Activated CD4-positive, alpha-beta T cell treated with anti-CD3 and anti-CD28 coated beads for 36 hours (primary cell): ENCODE measurements at places on chromosomes 12 and 14.

- no peaks in the 10 kb centered on the region for H3K4me1 ChIP-seq
- H3K27me3 ChIP-seq = no peaks in the 10 kb centered on the region
- no peaks in the 10 kb centered on the region for H3K36me3 ChIP-seq
Measured at GRCh38 chr14:82224610-82225009, 691.0 kb upstream of the SEL1L start.

DNA sequence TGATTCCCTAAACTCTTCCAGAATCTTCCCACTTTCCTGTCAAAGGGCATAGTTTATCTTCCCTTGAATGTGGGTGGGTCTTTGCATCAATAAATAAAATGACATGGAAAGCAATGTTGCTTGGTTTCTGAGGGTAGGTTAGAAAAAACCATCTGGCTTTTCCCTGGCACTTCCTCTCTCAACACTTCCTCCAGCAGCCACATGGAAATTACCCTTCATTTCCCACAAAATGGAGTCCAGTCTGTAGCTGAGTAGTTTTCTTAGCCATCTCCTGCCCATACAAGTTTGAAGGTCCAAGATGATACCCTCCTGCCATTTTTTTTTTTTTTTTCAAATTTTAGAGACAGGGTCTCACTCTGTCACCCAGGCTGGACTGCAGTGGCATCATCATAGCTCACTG lies 11.1 kb upstream of the NDUFA12 start:
- no peak for DNase-seq
- H3K27me3 ChIP-seq = no peaks in the 10 kb centered on the region
- no peaks in the 10 kb centered on the region for H3K4me1 ChIP-seq
- peaks cover 1% of the 10 kb centered on the region for H3K36me3 ChIP-seq
- H3K27ac ChIP-seq = no peak overlapping the region

GRCh38 chr12:109462868-109463692 lies 14.0 kb downstream of the KCTD10 start:
- H3K27ac ChIP-seq = peak overlapping the region; percentile 52
- H3K27me3 ChIP-seq = no peaks in the 10 kb centered on the region
- peaks cover 40% of the 10 kb centered on the region for H3K4me1 ChIP-seq
- H3K4me3 ChIP-seq = no peak overlapping the region
- DNase-seq = no peak
- peaks cover 8% of the 10 kb centered on the region for H3K36me3 ChIP-seq

DNA sequence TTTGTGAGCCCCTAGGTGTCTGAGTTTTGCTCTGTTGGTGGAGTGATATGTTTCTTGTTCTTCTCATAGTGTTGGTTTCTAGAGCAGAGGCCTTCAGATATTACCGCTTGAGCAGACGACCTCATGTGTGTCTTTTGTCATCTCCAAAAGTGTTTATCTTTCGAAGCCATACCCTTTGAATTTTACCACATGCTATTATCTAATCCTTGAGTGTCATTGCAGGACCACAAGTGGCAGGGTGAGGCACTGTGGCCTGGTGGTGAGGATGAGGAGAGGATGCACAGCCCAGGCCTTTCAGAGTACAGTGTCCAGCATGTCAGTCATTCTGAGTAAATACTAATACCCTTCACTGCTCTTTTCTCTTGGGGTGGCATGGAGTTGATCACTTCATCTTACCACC lies 57.2 kb upstream of the CISTR start:
- no peak for DNase-seq
- H3K27ac ChIP-seq = no peak overlapping the region
- H3K36me3 ChIP-seq = no peaks in the 10 kb centered on the region
- no peak overlapping the region for H3K4me3 ChIP-seq

DNA sequence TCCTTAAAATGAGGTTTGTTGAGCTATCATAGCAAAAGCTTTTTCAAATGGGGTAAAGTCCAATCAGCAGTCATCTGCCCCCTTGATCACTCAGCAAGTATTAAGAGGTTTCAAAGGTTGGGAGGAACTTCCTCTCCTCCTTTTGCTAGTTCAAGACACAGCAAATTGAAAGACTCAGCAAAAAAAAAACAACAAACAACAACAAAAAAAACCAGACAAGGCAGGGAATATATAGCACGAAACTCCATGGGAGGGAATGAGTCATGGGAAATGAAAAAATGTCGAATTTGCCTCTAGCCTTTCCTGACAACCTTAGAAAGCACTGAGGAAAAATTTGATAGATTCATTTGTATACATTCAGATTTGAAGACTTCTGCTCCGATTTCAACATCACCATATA lies 1.6 kb upstream of the SLC7A8 start:
- no peaks in the 10 kb centered on the region for H3K36me3 ChIP-seq
- H3K27ac ChIP-seq = no peak overlapping the region
- H3K27me3 ChIP-seq = peaks cover 16% of the 10 kb centered on the region
- H3K4me1 ChIP-seq = peaks cover 2% of the 10 kb centered on the region
- no peak overlapping the region for H3K4me3 ChIP-seq

DNA sequence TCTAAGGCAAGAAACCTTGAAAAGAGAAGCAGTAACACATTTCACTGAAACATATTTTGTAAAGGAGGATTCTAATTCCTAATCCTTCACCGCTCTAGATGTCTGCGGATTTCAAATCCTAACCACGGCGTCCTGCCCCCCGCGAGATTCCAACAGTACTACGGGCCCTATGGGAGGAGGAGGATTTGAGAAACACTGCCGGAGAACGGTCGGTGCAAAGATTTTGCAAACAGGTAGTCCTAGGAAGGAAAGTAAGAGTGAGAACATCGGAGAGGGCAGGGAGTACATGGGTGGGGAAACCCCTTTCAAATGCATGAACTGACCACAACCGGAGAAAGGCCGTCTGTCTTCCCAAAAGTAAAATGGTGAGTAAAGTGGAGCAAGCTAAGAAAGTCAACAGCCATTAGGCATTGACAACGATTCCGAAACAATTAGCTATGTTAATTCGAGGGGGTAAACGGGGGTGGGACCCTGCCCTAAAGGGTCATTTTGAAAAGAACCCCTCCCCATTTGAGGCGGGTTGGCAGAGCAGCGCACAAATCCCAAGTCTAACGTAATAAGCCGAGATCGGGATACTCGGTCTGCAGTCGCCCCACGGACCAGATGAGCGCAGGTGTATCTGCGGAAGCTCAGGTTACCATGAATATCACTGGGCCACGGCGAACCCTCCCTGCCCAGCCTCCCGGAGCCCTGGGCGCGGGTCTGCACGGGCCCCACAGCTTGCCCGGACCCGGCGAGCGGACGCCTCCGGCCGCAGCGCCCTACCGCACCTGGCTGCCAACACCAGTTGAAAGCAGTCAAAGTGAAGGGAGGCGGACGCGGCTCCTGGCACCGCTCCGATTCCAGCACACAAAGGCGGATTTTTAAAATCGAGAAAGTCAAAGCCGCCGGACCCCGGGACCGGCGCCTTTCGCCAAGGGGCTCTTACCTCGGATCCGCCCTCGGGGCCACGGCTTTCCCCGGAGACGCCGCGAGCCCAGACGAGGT lies 662 bp downstream of the EPS8 start:
- H3K27ac ChIP-seq = no peak overlapping the region
- peaks cover 14% of the 10 kb centered on the region for H3K4me1 ChIP-seq
- peaks cover 57% of the 10 kb centered on the region for H3K27me3 ChIP-seq
- peak; percentile 46 for DNase-seq

DNA sequence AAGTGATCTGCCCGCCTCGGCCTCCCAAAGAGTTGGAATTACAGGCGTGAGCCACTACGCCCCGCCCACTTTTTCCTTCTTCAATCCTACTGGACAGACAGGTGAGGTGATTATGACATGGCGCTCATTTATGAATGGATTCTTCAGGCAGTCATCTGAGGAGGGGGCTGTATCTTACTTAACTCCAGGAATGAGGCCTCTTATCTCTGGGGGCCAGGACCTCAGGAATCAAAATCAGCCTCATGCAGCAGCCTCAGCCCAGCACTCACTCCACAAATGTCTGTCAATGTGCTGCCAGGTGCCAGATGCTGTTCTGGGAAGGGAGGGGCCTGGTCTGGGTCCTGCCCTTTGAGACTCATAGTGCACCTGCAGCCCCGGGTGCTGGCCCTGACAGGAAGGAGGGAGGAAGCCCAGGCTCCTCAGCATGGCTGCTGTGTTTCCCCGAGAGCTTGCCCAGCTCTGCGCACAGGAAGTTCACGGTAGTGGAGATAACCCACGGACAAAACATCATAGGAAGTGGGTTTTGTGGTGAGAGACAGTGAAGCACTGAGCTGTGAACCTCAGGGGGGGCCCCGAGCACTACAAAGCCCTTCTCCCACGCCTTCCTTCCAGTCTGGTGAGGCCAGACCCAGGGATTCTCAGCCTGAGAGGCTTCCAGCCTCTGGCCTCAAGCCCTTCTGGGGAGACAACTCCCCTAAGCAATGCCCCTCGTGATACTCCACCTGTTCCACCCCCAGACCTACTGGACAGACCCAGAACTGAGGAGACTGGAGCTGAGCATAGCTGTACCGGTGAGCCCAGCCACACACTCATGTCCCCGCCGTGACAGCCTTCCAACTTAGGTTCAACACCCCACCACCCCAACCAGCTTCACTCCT lies 22.3 kb downstream of the GALNT6 start:
- peaks cover 24% of the 10 kb centered on the region for H3K36me3 ChIP-seq
- peaks cover 59% of the 10 kb centered on the region for H3K4me1 ChIP-seq
- H3K27me3 ChIP-seq = no peaks in the 10 kb centered on the region
- peak overlapping the region; percentile 64 for H3K4me3 ChIP-seq
- H3K27ac ChIP-seq = peak overlapping the region; percentile 77

- peak overlapping the region; percentile 53 for H3K4me3 ChIP-seq
- H3K27me3 ChIP-seq = peaks cover 6% of the 10 kb centered on the region
- H3K36me3 ChIP-seq = no peaks in the 10 kb centered on the region
Measured at GRCh38 chr14:105168979-105169507, 467 bp upstream of the JAG2 start.

DNA sequence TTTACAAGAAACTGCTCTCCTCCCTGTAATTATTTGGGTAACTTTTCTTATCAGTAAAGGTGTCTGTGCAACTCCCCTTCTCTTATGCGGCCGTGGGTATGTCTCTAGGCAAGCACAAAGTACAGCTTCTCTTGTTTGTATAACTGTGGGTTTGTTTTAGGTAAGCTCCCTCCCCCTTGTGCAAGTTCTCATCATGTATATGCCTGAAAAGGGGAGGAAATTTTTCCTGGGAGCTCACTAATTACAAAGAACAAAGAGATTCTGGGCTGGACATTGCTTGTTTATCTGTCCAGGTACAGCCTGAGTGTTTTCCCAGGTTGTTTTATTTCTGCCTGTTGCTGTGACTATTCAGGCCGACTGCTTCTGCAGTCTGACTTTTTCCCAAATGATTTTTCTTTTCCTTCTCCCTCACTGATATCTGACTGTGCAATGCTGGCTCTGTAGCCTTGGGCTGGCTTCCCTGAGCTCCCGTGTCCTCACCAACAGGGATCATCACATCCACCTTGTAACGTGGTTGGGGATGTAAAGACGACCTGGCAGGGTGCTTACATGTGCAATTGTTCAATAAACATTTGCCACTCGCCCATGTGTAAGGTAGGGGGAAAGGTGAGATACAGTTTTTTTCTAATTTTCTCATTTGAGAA lies 916.5 kb downstream of the AACS start:
- no peaks in the 10 kb centered on the region for H3K36me3 ChIP-seq
- H3K27ac ChIP-seq = no peak overlapping the region
- H3K4me1 ChIP-seq = peaks cover 4% of the 10 kb centered on the region
- peaks cover 20% of the 10 kb centered on the region for H3K27me3 ChIP-seq
- DNase-seq = no peak
- no peak overlapping the region for H3K4me3 ChIP-seq

DNA sequence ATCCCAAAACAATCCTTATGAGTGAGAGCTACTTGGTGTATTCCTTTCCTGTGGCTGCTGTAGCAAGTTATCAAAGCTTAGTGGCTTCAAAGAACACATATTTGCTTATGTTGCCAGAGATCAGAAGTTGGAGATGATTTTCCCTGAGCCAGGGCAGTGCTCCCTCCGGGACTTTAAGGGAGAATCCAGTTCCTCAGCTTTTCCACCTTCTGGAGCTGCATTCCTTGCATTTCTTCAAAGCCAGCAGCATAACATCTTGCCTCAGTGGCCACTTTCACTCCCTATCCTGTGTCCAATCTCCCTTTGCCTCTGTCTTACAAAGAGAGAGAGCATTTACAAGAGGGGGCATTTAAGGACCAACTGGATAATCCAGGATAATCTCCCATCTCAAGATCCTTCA lies 33.7 kb downstream of the P2RX7 start:
- no peaks in the 10 kb centered on the region for H3K4me1 ChIP-seq
- H3K27ac ChIP-seq = no peak overlapping the region
- H3K4me3 ChIP-seq = no peak overlapping the region
- no peaks in the 10 kb centered on the region for H3K27me3 ChIP-seq

DNA sequence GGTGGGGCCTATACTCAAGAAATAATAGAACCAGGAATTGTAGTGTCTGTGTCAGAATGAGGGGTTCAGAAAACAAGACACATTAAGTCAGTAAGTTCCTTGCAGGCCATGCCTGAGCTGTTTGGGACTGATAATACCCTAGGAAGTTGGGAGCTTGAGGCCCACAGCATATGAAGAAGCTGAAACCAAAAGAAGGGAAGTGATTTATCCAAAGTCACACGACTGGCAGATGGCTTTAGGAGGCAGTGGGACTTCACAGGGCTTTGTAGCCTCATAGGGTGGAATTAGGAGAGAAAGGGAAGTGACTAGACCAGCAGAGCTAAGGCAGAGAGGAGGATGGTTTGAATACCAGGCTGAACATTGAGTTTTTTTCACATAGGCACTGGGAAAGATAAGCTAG lies 56.6 kb upstream of the SRSF5 start:
- no peak for DNase-seq
- H3K4me1 ChIP-seq = peaks cover 32% of the 10 kb centered on the region
- H3K27ac ChIP-seq = peak overlapping the region; percentile 59

GRCh38 chr14:70921669-70922068 lies 14.4 kb downstream of the PCNX1 start:
- peaks cover 82% of the 10 kb centered on the region for H3K4me1 ChIP-seq
- H3K27me3 ChIP-seq = no peaks in the 10 kb centered on the region
- H3K4me3 ChIP-seq = no peak overlapping the region
- no peak overlapping the region for H3K27ac ChIP-seq
- H3K36me3 ChIP-seq = peaks cover 12% of the 10 kb centered on the region
- no peak for DNase-seq

- no peaks in the 10 kb centered on the region for H3K4me1 ChIP-seq
- no peaks in the 10 kb centered on the region for H3K27me3 ChIP-seq
- no peaks in the 10 kb centered on the region for H3K36me3 ChIP-seq
- no peak overlapping the region for H3K4me3 ChIP-seq
- no peak overlapping the region for H3K27ac ChIP-seq
Measured at GRCh38 chr12:82870771-82871377, 184.2 kb downstream of the TMTC2 start.

DNA sequence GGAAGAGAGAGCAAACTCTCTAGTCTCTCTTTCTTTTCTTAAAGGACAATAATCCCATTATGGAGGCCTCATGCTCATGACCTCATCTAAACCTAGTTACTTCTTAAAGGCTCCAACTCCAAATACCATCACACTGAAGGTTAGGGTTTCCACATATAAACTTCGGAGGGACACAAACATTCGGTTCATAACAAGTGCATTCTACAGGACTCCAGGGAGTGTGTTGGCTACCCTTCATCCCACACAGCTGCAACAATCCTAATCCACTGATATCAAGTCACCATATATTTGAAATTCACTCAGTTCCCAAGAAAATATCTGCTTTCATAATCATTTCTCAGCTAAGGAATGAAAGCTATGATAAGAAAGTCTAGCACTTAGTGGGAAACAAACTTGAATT lies 265.9 kb upstream of the PLEKHG7 start:
- H3K27me3 ChIP-seq = no peaks in the 10 kb centered on the region
- peaks cover 27% of the 10 kb centered on the region for H3K4me1 ChIP-seq
- peaks cover 3% of the 10 kb centered on the region for H3K36me3 ChIP-seq
- no peak for DNase-seq
